ENCODE measurements at places on chromosomes 6 and 20.

- no peak for DNase-seq
Measured at GRCh38 chr6:109801794-109802193, 110.7 kb downstream of the FIG4 start.

DNA sequence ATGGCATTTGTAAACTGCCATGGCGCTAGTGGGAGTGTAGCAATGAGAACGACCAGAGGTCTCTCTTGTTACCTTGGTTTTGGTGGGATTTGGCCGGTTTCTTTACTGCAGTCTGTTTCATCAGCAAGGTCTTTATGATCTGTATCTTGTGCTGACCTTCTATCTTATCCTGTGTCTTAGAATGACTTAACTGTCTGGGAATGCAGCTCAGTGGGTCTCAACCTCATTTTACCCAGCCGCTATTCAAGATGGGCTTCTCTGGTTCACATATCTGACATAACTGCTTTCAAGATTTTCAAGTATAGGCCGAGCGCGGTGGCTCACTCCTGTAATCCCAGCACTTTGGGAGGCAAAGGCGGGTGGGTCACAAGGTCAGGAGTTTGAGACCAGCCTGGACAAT, 1.9 kb upstream of the SFT2D1 start:
- no peak for DNase-seq

- peak; percentile 90 for DNase-seq
Measured at GRCh38 chr6:113103634-113104361, 753.3 kb upstream of the MARCKS start.

DNA sequence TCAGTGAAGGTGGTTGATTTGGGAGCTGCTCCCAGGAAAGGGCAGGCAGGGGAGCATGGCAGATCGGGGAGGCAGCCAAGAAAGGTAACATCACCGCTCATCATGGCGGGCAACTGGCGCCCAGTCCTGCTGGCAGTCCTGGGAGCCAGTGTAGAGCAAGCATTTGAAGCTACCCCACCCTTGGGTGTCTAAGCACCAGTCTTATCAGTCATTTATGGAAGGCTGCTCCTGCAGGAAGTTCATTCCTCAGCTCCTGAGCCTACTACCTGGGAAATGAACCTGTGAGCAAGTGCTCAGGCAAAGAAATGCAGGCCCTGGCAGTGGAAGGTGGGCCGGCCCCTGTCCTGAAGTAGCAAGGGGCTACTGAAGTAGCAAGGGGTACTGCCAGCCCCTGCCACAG, 41.5 kb downstream of the BANF2 start:
- no peak for DNase-seq

DNA sequence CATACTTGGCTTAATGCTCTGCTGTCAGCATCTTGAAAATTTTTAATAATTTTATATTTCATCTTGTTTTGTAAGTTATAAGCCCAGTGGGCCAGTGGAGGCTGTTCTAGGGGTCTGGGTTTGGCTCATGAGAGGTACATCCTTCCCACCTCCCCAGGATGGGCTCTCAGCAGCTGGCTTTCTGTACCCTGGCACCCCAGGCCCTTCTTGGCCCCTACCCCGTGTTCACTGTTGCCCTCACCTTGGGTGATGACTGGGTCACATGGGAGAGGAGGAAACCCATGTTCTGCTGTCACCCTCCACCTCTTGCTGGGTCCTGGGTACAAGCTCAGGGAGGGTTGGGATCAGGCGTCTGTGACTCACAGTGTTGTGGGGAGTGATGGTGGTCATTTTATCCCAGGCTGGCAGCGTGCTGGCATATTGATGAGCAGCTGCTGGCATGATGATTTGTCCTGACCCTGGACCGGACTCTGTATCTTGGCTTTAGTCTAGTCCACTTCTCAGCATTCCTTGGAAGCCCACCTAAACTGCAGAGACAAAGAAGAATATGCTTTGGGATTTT, 34.6 kb downstream of the SLC16A10 start:
- DNase-seq: no peak

GRCh38 chr20:53045941-53046340, 73.8 kb downstream of the TSHZ2 start:
- DNase-seq: no peak

DNA sequence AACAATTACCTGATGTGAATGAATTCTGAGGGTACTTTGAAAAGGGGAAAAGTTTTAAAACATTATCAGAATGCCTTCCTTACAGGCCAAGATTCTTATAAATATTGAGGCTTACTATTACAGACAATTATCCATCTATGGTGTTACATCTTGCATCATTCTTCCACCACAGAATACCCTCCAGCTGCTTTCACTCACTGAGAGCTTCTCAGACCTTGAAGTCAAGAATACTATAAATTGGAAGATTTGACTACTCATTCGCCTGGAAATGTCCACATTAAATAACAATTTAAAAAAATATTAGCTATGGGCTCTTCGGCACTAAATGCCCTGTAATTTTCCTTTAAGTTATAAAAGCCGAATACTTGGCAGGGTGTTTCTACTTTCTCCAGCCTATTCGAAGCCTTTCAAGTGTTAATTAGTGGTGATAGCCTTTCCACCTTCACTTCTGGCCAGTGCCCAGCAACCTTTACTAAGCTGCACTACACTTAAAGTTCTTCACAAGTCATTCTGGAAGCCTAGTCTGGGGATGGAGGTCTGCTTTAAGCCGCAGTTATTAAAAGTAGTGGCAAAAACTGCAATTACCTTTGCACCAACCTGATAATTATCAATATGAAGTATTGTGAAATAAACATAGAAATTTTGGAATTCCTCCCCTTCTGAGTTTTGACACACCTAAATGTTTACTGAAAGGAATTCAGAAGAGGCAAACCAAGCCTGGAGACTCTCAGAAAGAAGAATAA, 100.9 kb downstream of the BMP5 start:
- DNase-seq: no peak

- peak; percentile 94 for DNase-seq
Measured at GRCh38 chr6:139762587-139763031, 388.2 kb upstream of the CITED2 start.

- peak; percentile 87 for DNase-seq
Measured at GRCh38 chr6:11606332-11606731, 68.8 kb downstream of the TMEM170B start.

GRCh38 chr6:157135691-157136090, 187.6 kb downstream of the TMEM242 start:
- DNase-seq: no peak

DNA sequence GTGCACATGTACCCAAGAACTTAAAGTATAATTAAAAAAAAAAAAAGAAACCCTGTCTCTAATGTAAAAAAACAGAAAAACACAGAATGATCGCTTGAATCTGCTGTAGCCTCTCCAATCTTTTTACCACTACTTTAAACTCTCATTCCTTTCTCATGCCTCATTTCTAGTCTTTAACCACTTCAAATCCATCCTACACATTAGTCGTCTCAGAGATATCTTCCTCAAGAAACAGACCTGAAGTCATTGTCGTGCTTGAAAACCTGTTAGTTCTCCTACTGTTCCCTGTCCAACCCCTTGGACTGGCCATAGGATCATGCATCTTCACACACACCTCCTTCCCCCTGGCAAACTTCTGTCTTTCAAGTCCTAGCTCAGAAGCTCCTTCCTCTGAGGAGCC, 112.1 kb upstream of the BCLAF1 start:
- peak; percentile 39 for DNase-seq

DNA sequence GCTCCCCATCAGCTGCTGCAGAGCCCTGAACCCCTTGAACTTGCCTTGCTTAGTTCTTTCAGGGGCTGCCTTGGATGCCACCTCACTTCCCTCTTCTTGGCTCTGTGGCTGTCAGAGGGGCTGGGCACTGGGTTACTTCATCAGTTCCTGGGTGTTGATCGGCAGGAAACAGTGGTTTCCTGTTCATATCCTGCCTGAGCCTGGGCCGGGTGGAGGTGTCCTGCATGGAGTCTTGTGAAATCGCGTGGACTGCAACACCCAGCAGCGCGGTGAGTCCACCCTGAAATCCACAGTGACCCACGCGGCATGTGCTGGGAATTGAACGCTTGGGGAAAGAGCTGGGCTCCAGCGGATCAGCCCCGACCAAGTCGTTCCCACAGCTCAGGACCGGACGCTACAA, 97.5 kb downstream of the CDH26 start:
- DNase-seq: no peak

DNA sequence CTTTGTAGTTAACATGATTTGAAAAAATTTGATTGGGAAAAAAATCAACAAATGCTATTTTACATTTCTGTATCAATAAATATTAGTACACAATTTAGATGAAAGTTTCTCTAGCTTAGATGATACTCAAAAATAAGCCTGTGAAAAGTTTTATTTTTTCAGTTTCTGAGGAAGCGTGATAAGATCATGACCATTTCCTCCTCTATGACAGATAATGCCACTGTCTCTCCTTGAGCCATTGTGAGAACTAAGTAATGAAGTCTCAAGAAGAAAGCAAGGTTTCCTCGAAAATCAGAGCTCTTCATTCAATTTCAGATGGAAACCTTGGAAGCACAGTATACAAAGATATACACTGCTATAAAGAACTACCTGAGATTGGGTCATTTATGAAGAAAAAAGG, 395.0 kb downstream of the HDGFL1 start:
- no peak for DNase-seq

- no peak for DNase-seq
Measured at GRCh38 chr6:55009131-55009530, 162.6 kb downstream of the FAM83B start.
